ENCODE measurements at places on chromosomes 2 and 18.
A peak's percentile ranks its signal among the peaks of the same experiment; 100 is the strongest.

GRCh38 chr2:195316486-195316885 is 340.5 kb upstream of the SLC39A10 start:
- DNase-seq, result no peak

DNA sequence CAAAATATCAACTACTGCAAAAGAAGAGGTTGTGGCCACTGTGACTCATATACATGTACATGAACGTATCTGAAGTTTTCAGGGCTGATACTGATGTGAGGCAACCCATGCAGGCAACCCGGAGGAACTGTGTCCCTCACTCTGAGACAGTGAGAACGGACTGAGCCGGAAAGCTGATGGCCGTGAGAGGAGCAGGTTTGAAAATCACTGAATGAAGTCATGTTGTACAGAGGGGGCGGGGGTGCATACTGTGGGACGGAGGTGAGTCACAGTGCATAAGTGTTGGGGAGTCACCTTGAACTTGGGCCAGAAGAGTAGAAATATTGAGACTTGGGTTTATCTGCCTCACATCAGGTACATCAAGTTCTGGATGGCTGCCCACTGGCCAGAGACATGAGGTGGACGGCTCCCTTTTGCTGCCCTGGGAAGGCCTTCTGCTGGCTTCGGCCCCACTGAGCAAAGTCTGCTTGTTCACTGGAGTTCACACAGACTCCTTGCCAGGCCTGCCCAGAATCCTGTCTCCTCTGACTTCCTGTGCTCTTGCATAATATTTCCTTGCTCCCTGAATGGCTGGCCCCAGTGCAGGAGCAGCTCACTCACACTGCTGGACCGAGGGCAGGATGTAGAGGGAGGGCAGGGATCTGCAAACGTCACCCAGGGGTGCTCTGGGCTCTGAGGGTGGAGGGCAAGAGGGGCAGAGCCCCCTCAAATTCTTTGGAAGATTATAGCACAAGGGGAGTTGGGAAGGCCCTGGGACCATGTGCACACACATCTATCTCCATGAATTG is 18.1 kb downstream of the EPAS1 start:
- peak; percentile 88 for DNase-seq

GRCh38 chr2:218046238-218046637 is 22.8 kb upstream of the RUFY4 start:
- no peak for DNase-seq

DNA sequence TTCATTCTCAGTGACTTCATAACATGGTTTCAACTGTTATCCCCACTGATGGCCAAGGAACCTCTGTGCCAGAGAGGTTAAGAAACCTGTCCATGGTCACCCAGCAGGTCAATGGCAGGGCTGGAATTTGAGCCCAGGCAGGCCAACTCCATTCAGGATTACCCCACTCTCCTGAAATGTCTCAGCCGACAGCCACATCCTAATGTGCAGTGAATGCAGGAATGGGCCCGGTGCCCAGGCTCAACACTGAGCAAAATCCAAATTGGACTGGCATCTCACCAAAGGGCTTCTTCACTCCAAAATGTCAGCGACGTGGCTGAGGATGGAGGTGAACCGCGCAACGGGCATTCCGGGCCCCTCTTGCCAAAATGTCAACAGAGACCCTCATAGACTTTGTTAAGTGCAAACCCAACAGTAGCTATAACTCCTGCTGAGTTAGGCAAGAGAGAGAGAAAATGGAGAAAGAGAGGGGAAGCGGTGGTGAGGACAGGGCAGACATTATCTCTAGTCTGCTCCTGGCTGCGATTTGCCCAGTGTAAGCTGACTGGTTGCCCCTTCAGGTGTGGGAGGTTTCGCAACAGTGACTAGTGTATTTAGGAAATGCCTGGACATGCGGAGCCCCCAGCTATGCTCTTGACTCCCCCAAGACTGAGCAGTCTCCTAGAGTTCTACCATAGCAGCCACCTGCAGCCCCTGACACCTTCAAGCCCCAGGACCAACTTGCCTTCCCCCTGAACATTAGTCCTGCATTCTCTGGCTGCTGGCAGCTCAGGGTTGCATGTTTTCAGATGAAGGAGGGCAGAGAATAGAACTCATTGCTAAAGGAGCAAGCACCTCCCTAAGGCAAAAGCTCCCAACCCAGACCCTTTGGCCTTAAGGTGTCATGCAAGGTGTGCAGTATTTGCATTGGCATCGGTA is 167.7 kb downstream of the ANAPC1 start:
- DNase-seq, result no peak

- DNase-seq, result no peak
These were observed 504.8 kb downstream of the PIK3C3 start for GRCh38 chr18:42459873-42460272.

DNA sequence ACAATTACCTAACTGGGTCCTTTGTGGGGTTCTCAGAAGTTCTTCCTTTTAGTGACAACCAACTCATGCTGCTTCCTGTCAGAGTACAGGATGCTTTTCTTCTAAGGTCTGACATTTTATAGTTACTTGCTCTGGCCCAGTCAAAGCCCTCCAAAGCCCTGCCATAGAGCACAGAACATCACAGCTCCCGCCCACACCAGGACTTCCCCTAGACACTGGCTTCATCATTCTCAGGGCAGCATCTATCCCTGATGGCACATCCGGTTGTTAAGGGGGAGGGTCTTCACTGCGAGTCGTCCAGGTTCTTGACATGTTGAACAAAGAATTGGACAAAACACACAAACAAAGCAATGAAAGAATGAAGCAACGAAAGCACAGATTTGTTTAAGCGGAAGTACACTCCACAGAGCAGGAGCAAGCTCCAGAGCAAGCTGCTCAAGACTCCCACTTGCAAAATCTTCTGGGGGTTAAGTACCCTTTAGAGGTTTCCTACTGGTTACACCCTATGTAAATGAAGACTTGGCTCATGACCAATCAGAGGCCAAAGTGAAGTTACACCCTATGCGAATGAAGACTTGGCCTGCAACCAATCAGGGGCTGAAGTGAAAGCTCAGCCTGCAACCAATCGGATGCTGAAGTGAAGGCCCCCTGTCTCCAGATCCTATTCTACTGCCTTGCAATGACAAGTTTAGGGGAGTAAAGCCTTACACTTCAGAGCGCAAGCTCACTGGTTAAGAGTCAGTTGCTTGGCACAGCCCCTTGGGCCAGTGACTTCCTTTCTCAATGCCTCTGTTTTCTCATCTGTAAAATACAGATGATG is 79.0 kb downstream of the HDAC4 start:
- no peak for DNase-seq

DNA sequence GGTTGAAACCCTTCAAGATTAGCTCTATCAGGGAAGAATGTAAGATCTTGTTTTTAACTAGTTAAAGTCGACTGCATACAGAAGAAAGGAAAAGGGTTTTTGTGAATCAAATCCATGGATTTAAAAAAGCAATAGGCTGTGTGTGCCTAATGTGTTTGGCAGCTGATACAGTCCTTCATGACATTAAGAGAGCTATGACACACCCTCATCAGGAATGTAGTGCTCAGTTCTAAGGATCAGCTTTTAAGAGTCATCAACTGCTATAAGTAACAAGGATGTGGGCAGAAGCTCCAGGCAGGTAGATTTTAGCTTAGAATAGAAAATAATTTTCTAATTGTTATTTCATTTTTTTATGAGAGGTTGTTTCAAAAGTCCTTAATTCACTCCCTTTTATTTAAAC is 52.9 kb downstream of the PPP1R1C start:
- no peak for DNase-seq

- DNase-seq, result peak; percentile 69
These were observed 26.1 kb downstream of the DGUOK start for GRCh38 chr2:73952499-73953446.

DNA sequence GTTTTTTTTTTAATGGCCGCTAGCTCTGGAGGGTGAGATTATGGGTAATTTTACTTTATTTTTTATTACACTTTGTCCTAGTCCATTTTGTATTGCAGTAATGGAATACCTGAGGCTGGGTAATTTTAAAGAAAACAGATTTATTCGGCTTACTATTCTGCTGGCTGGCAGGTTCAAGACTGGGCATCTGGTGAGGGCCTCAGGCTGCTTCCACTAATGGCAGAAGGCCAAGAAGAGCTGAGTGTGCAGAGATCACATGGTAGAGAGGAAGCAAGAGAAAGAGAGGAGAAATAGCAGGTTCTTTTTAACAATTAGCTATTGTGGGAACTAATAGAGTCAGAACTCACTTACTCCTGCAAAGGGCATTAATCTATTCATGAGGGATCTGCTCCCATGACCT is 52.4 kb upstream of the ARHGAP28 start:
- no peak for DNase-seq

- no peak for DNase-seq
These were observed 776.8 kb downstream of the BCL11A start for GRCh38 chr2:59776726-59777008.

DNA sequence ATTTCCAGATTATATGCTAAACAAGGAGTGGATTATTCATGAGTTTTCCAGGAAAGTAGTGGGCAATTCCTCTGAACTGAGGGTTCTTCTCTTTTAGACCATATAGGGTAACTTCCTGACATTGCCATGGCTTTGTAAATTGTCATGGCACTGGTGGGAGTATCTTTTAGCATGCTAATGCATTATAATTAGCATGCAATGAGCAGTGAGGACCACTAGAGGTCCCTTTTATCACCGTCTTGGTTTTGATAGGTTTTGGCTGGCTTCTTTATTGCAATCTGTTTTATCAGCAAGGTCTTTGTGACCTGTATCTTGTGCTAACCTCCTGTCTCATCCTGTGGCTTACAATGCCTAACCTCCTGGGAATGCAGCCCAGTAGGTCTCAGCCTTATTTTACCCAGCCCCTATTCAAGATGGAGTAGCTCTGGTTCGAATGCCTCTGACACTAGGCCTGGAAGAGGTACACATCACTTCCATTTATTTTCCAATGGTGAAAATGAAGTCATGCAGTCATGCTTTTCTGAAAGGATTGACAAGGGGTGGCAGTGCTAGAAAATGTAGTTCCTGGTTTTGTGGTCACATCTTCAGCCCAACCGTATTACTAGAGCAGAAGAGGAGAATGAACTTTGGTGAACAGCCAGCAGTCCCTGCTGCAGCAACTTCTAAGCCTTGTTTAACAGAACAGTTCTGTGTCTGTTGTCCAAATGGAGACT is 26.6 kb upstream of the ITGA4 start:
- peak; percentile 33 for DNase-seq

GRCh38 chr18:12279781-12280531 is 25.8 kb downstream of the CIDEA start:
- no peak for DNase-seq

- DNase-seq, result no peak
These were observed 34.9 kb downstream of the SLC38A11 start for GRCh38 chr2:164920430-164920829.

DNA sequence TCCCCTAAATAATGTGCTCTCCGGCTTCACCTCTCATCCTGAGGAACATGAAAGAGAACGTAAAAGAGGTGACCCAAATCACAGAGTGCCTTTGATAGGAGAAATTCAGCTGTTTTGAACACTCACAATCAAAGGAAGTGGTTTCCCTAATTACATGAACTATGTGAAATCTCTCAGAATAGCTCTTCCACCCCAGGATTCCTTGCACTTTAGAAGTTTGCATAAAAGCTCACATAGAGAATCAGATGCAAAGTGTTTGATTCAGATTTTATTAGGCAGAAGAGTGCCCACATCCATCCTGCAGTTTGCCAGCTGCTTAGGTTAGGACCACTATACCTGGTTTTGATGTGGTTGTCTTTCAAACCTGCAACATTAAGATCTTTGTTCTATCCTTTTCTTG is 61.0 kb downstream of the MAP3K20 start:
- DNase-seq, result no peak

- DNase-seq, result no peak
These were observed 56.3 kb downstream of the PHLPP1 start for GRCh38 chr18:62771494-62772270.

DNA sequence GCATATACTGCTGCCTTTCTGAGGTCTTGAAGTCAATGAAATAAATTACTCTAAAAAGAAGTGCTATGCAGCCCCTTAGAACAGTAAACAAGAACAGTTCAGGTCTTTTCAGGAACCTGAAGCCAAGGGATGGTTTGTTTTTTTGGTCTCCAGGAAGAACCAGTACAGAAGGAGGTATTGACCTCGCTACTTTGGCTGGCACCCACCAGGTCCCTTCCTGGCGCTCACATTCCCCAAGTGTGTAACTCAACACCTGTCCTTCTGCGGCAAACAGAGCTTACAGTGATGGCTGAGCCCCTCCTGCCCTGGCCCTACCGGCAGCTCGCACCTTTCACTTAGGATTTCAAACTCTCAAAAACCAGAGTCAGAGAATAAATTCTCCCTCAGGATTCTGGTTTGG is 51.9 kb downstream of the SETBP1 start:
- no peak for DNase-seq

GRCh38 chr18:67694787-67695186 is 178.3 kb upstream of the DSEL start:
- no peak for DNase-seq

GRCh38 chr2:151860613-151861146 is 32.5 kb upstream of the ARL5A start:
- DNase-seq, result no peak

- DNase-seq, result no peak
These were observed 491.3 kb downstream of the IRS1 start for GRCh38 chr2:226308323-226308680.

GRCh38 chr2:157486596-157487270 is 42.8 kb upstream of the CYTIP start:
- DNase-seq, result no peak

DNA sequence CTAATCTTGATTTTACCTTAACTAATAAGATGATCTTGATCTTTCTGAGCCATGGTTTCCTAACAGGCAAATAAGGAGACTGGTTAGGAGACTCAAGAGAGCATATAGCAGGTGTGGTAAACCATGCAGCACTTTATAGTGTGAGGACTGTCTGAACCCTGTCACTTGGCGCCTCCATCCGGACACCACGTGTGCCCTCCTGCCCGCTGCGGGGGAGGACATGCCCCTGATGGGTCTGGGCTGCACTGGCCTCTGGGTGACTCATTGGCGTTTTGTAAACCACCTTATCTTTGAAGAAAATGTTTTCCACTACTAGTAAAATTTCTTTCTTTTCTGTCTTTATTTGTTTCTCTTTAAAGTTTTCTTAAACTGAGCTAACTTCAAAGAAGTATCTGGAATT is 131.1 kb downstream of the FMNL2 start:
- DNase-seq, result no peak

DNA sequence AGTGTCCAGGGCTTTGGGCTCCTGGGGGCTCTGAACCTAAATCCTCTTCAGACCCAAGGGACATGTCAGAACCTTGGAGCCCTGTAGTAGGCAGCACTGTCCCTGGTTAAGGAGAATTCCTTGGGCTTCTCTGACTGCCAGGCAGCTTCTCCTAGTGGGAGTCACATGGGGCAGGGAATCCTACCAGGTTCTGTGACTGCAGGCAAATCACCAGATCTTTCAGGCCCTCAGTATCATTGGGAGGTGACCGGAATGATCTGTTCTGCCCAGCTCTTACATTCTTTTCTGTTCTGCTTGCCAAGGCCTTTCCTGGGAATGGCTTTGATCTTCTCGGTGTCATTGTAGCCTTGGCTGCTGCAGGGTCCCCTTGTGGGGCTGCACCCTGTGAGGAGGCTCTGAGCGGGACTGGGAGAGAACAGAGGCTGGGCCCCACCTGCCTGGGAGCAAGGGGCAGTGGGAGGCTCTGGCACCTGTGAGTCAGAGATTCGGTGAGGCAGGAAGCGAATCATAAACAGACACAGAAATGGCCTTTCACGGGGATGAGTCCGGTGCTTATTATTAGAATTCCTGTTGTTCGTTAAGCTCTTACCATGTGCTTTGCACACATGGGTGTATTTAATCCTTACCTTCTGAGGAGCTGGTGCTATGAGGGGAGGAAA is 14.1 kb downstream of the CEP68 start:
- DNase-seq, result peak; percentile 75
